NCI-H1417 treated with DMSO at 0.1 percent for 48 hours (cell line): ENCODE measurements at places on chromosomes 1 and 21.
A peak's percentile ranks its signal among the peaks of the same experiment; 100 is the strongest.

DNA sequence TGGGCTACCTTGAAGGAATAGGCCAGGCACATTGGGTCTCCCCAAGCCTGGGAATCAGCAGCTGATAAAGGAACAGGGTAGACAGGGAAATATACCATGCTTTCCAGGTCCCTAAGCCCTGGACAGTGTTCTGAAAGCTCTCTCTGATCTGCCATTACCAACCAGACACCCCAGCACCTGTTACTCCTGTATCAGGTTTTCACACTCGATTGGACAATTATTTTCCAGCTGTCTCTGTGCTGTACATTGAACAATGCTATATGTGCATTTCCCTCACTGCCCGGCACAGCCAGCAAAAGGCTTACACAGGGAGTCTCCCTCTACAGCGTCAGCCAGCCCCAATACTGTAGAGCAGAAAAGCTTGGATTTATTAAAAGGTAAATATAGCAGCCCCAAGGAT is 4.7 kb downstream of the CFAP45 start:
- peak; percentile 55 for DNase-seq

- DNase-seq, result no peak
Measured at GRCh38 chr1:87733386-87733785, 404.7 kb downstream of the LMO4 start.

DNA sequence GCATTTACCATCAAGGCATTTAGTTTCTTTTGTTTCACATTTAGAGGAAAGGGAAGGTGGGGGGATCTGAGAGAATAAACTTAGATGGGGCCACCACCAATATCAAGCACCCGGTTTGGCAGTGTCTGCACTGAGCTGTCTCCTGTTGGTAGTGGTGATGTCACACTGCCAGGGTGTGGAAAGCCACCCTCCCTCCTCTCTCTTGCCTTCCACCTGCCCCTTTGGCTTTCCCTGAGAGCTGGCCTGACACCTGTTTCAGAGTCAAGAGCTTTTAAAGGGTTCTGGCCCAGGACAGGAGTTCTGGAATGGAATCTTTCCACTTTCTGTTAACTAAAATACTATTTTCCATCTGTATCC is 13.4 kb downstream of the ATF3 start:
- DNase-seq, result no peak

DNA sequence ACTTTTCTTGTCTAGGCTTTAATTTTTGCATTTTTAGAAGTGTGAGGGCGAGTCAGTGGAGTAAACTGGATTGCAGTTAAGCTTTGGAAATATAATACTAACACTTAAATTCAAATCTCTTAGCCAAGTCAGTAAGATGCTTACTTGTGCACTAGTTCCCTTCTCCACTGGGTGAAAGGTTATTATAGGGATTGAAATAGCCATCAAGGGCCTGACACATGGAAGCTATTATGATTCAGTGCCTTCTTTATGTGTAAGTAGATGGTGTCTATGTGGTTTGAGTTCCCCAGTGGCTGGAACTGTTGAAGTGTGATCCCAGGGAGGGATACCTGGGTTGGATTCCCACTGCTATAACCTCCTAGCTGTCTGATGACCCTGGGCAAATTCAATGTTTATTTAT is 24.7 kb upstream of the DMRTA2 start:
- DNase-seq, result no peak

- DNase-seq, result no peak
Measured at GRCh38 chr21:38342739-38343138, 85.9 kb downstream of the KCNJ15 start.
